MCF 10A (cell line): ENCODE measurements at places on chromosomes 1 and 21.
A peak's percentile ranks its signal among the peaks of the same experiment; 100 is the strongest.

DNA sequence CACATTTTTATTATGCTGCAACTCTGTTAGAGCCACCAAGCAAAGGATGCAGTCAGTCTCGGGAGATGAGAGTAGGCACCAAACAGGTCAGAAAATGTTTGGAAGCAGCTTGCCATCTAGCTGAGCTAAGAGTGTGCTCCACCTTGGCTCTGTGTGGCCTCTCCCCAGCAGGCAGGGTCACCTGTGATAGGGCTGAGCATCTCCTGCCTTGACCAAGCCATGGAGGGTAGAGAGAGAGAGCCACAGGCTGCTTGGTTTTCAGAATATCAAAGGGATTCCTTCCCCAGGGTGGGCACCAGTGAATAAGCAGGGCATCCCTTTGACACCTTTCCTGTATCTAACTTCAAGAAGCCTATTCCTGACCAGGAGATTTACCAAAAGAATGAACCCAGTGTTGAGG lies 135.5 kb downstream of the SDCCAG8 start:
- no peaks in the 10 kb centered on the region for H3K27me3 ChIP-seq
- H3K36me3 ChIP-seq = peaks cover 44% of the 10 kb centered on the region
- H3K4me1 ChIP-seq = no peaks in the 10 kb centered on the region

DNA sequence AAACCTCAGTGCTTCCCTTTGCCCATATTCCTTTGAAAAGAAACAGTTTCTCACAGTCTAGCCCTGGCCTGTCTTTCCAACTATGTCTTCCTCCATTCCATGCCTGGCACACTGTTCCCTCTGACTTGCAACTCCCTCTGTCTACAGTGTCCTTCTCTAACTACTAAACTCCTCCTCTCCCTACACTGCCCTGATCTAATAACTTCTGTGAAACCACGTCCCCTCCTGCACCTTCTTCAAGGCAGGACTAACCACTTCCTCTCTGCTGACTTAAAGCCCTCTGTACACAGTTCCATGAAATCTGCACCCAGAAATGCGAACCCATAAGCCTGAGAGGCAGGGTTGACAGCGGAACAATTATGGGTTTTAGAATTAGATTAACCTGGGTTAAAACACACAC lies 62.2 kb upstream of the ATP1B1 start:
- no peaks in the 10 kb centered on the region for H3K27me3 ChIP-seq
- H3K4me3 ChIP-seq = no peak overlapping the region
- no peak overlapping the region for H3K27ac ChIP-seq
- no peaks in the 10 kb centered on the region for H3K36me3 ChIP-seq

- H3K4me1 ChIP-seq = peaks cover 11% of the 10 kb centered on the region
- no peak for DNase-seq
- no peak overlapping the region for H3K4me3 ChIP-seq
- H3K27me3 ChIP-seq = no peaks in the 10 kb centered on the region
- H3K36me3 ChIP-seq = no peaks in the 10 kb centered on the region
Measured at GRCh38 chr1:239803781-239804180, 287.9 kb upstream of the FMN2 start.

DNA sequence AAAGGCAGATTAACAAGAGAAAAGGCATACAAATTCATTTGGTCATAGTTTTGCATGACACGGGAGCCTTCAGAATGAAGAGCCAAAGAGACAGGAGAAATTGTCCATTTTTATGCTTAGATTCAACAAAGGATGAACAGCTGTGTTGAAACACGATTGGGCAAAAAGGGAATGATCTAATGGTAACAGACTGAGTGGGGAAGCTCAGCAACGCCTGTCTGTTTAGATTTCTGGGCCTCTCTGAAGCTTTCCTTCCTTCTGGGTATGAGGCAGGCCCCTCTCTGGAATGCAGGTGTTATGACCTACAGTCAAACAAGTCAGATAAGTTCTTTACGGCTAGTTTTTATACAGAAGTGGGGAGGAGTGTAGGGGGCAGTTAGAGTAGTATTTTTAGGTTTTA lies 154.6 kb downstream of the RGS7 start:
- no peak for DNase-seq
- no peak overlapping the region for H3K27ac ChIP-seq
- H3K4me1 ChIP-seq = no peaks in the 10 kb centered on the region
- H3K36me3 ChIP-seq = no peaks in the 10 kb centered on the region

DNA sequence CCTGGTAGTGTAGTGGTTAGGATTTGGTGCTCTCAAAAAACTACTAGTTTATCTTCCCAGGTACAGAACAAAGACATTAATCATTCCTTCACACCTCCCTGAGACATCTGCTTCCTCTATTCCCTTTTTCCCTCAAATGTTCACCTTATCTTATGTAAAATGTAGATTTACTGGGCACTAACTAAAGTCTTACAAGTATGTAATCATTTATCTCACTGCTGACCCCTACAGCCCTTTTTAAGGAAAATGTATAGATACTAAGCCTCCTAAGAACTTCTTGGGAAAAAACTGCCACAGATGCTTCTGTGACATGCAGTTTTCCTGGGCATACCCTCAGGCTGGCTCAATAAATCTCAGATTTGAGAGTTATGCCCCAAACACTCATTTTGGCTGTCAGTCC lies 50.8 kb upstream of the NEK7 start:
- H3K36me3 ChIP-seq = no peaks in the 10 kb centered on the region
- H3K27me3 ChIP-seq = no peaks in the 10 kb centered on the region
- no peak overlapping the region for H3K27ac ChIP-seq

- no peak overlapping the region for H3K4me3 ChIP-seq
- no peaks in the 10 kb centered on the region for H3K4me1 ChIP-seq
- no peaks in the 10 kb centered on the region for H3K27me3 ChIP-seq
- H3K27ac ChIP-seq = no peak overlapping the region
Measured at GRCh38 chr1:18891426-18891780, 11.0 kb downstream of the ALDH4A1 start.

GRCh38 chr1:11906870-11907269 lies 19.4 kb downstream of the KIAA2013 start:
- no peak for DNase-seq
- no peak overlapping the region for H3K4me3 ChIP-seq
- H3K36me3 ChIP-seq = peaks cover 30% of the 10 kb centered on the region
- H3K27ac ChIP-seq = peak overlapping the region; percentile 100

GRCh38 chr1:62597281-62597680 lies at the start of gene ANGPTL3:
TSS of gene ANGPTL3 (plus strand) at chr1:62597520. CDS start at chr1:62597567, 47 bp downstream.
- H3K4me3 ChIP-seq = no peak within 1 kb of the TSS
- no peak within 1 kb of the TSS for H3K27ac ChIP-seq
- no peaks in the 10 kb centered on the region for H3K4me1 ChIP-seq

DNA sequence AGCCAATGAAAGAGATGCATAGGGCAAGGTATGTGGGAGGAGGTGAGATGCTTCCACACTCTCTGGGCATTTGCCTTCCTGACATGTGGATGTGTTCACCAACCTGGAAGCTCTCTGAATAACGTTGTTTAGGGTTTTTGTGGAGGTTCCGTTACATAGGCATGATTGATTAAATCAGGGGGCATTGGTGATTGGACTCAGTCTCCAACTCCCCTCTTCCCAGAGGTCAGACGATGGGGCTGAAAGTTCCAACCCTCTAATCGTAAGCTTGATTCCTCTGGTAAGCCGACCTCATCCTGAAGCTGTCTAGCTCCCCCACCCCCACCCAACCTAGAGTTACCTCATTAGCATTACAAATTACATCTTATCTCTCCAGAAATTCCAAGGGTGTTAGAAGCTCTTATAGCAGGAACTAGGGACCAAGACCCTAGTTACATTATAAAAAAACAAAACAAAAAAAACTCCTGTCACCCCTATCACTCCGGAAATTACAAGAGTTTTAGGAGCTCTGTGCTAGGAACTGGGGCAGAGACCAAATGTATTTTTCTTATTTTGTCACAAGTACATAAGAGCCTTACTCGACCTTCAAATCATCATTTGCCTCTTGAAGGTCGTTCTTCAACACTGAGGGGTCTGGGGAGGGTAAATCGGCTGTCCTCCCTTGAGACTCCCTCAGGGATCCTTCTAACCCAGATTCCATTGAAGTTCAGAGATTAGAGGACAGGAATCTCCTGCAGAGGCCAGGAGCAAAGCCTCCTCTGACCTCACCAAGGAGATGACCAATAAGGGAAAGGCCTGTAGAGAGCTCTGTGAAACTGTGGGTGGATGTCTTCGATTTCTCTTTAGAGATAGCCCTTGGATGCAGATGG lies 58.2 kb downstream of the DNTTIP2 start:
- H3K27ac ChIP-seq = no peak overlapping the region
- H3K4me1 ChIP-seq = peaks cover 35% of the 10 kb centered on the region
- H3K4me3 ChIP-seq = no peak overlapping the region
- peaks cover 6% of the 10 kb centered on the region for H3K36me3 ChIP-seq
- no peak for DNase-seq

DNA sequence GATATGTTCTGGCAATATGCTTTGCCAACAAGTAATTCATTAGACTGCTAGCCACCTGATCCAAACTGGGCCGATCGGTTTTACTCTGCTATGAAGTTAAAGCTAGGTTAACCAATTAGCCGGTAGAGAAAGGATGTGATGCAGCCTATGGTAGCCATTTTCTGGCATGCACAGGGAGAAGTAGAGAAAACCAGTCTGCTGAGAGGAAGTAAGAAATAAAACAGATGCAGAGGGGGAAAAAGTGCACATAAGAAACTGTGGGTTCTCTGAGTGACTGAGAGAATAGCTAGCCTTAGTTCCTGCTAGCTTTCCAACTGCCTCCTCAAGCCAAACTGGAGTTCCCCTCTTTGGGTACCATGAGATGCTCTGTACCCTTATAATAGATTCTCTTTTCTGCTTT lies 52.8 kb downstream of the ARID4B start:
- peaks cover 43% of the 10 kb centered on the region for H3K4me1 ChIP-seq
- peaks cover 7% of the 10 kb centered on the region for H3K36me3 ChIP-seq
- no peaks in the 10 kb centered on the region for H3K27me3 ChIP-seq
- DNase-seq = no peak
- H3K27ac ChIP-seq = no peak overlapping the region
- no peak overlapping the region for H3K4me3 ChIP-seq

GRCh38 chr21:45211661-45212060 lies 76.0 kb downstream of the POFUT2 start:
- no peak for DNase-seq
- H3K36me3 ChIP-seq = peaks cover 19% of the 10 kb centered on the region
- no peak overlapping the region for H3K4me3 ChIP-seq

- H3K27me3 ChIP-seq = peaks cover 55% of the 10 kb centered on the region
- no peaks in the 10 kb centered on the region for H3K36me3 ChIP-seq
- peak overlapping the region; percentile 52 for H3K4me3 ChIP-seq
- no peak overlapping the region for H3K27ac ChIP-seq
Measured at GRCh38 chr1:231162970-231163829, 1.3 kb downstream of the TRIM67 start.

DNA sequence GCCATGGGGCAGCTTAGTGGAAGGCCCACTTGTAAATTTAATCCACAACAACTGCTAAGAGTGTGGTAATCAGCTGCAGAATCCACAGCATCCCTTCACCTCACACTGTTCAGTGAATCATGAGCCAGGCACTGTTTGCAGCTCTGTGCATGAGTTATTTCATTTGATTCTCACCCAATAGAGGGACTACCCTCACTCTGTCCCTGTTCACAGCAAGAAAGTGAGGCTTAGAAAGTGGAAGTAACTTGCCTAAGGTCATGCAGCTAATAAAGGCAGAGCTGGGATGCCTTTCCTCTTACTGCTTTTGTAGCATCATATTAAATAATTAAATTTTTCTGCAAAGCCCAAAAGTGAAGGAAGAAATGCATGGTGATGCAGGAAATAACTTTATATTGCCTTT lies 346.5 kb upstream of the PLD5 start:
- no peak overlapping the region for H3K4me3 ChIP-seq
- no peak overlapping the region for H3K27ac ChIP-seq
- H3K36me3 ChIP-seq = no peaks in the 10 kb centered on the region
- peaks cover 8% of the 10 kb centered on the region for H3K4me1 ChIP-seq

- H3K4me1 ChIP-seq = peaks cover 3% of the 10 kb centered on the region
- no peaks in the 10 kb centered on the region for H3K36me3 ChIP-seq
- H3K27me3 ChIP-seq = no peaks in the 10 kb centered on the region
- H3K27ac ChIP-seq = no peak overlapping the region
- H3K4me3 ChIP-seq = no peak overlapping the region
- DNase-seq = no peak
Measured at GRCh38 chr1:55423376-55423775, 208.2 kb upstream of the USP24 start.

DNA sequence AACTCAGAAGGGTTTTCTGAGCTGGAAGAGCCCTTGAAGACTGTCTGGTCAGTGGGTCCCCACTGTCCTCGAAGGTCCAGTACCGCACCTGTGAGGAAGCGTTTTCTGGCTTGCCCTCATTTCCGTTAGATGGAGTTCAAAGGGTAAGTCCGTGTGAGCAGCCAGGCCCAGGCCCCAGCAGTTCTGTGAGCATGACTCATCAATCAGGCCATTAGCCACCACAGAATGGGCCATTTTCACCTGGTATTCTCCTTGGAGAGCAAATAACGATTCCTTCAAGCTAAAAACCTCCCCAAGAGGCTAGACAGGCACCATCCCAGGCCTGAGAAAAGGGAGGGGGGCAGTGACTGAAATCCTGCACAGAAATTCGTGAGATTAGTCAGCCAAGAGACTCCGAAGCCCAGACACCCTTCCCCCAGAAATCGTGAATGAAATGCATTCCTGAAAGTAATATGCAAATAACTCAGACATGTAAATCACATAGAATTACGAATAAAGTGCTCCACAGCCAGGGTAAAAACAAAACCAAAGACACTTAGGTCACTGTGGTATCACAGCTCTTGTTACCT lies 66.0 kb downstream of the BCAR3 start:
- H3K4me1 ChIP-seq = peaks cover 65% of the 10 kb centered on the region
- H3K4me3 ChIP-seq = no peak overlapping the region
- H3K27ac ChIP-seq = peak overlapping the region; percentile 97
- DNase-seq = peak; percentile 60
- H3K36me3 ChIP-seq = peaks cover 23% of the 10 kb centered on the region

DNA sequence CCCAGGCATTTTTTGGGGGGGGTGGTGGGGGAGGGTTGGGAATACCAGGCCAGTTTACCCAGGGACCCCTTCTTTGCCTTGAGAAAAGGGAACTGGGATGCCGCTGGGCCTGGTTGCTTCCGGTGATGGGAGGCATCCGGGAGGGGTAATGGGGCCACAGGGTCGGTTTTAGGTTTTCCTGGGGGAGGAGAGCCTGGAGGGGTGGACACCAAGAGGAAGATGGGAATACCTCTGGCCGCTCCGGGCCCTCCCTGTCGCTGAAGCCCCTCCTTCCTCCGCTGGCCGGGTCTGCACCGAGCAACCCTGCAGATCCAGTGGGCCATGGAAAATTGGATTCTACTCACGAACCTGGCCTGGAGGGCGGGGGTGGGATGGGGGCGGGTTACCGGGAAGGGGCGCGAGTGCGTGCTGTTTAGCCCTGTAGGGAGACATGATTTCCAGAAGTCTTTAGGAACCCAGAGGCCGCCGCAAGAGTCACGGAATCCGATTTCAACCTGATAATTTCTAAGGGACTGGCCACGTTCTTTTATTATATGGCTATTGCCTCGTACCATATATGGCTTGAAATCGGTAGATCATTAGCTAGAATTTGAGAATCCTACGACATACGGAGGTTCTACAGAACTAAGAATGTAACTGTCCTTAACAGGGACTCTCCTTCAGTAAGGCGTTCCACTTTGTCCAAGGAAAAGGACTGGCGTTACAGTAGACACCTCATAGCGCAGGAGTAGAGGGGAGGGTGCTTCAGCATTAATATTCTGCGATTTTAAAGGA lies 749 bp downstream of the AKIRIN1 start:
- peaks cover 30% of the 10 kb centered on the region for H3K36me3 ChIP-seq
- peak overlapping the region; percentile 76 for H3K27ac ChIP-seq
- peak; percentile 30 for DNase-seq
- H3K27me3 ChIP-seq = no peaks in the 10 kb centered on the region
- H3K4me1 ChIP-seq = peaks cover 15% of the 10 kb centered on the region
- H3K4me3 ChIP-seq = peak overlapping the region; percentile 79
